ENCODE measurements at places on chromosomes 16 and 17.

DNA sequence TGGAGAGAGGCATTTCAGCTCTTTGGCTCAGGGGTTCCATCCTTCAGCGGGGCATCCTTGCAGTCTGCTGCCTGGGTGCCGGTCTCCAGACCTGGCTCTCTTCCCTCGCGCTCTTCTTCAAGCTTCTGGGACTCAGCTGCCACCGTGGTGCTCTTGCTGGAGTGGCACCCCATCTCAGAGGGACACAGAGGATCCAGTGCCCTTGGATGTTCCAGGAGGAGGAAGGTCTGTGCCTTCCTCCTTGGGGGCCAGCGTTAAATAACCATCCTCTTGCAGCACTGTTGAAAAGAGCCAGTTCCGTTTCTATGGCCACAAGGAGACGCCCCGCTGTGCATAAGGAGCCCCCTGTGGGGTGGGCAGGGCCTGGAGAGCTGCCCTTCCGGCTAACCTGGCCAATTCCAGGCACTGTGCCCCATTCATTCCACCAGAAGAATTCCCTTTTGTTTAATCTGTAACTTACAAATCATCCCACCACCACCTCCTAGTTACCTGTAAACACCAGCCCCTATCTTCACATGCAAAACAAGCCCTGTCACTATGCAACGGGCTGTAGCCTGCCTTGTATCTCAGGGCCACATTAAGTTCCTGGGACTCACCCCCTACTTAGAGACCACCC lies 8.6 kb downstream of the CHD9NB start:
- H3K4me1 ChIP-seq = no peaks in the 10 kb centered on the region
- H3K36me3 ChIP-seq = no peaks in the 10 kb centered on the region
- no peak overlapping the region for H3K27ac ChIP-seq
- H3K27me3 ChIP-seq = peaks cover 17% of the 10 kb centered on the region

DNA sequence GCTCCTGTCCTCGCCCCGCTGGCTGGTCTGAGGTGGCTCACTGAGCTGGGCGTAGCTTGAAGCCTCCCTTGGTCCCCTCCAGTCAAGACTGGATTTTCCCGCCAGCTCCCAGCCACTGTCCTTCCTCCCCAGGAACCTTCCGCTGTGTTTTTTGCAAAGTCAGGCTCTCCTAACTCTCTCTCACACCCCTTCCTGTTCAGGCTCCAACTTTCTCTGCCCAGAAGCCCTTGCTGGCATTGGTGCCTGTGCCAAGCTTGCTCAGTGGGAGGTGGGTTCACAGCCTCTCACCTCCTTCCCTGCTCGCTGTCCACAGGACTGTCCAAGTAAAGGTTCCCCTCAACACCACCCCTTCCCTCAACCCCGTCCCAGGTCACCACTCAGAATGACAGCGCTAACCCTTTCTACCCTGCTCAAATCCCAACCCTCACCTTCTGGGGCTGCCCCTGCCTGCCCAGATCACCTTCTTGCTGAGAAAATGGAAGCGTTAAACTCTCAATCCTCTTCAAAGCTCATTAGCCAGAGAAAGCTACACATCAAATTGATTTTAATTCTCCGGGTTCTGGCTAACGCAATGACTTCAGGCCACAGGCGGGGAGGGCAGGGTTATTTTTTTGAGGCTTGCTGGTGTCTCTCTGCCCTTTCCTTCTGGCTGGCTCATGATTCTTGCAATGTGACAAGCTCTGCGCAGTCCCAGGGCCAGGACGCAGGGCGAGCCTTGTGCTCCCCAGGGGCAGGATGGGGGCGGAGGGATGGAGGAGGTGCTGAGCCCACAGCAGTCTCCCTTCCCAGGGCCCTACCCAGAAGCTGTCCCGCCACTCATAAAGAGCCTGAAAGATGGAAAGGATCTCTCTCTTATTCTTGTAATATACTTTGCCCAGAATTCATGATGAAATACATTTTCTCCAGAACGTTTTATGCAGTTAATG lies 357.2 kb upstream of the TNRC6C start:
- H3K27me3 ChIP-seq = no peaks in the 10 kb centered on the region
- no peak for DNase-seq
- H3K4me3 ChIP-seq = no peak overlapping the region

DNA sequence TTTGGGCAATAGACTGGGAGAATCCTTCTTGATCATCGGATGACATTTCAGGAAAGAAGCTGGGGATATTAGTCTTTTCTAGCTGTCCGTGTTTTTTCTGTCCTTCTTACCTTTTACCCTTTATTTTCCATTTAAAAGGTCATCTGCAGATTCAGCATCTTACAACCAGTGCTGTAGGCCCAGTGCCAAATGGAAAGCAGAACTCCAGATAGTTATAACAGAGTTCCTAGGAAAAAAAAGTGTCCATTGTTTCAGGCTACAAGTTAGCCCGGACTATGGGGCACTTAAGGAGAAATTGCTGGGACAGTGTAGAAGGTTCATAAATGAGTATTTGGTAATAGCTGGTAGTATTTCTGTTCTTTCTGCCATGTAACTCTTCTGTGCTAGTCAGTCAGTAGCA lies 28.4 kb downstream of the LDHD start:
- H3K4me3 ChIP-seq = no peak overlapping the region
- no peak for DNase-seq
- H3K4me1 ChIP-seq = no peaks in the 10 kb centered on the region
- H3K27ac ChIP-seq = no peak overlapping the region
- no peaks in the 10 kb centered on the region for H3K27me3 ChIP-seq

GRCh38 chr17:1033503-1033902 lies 36.6 kb downstream of the TIMM22 start:
- no peak for DNase-seq
- H3K4me3 ChIP-seq = no peak overlapping the region
- H3K4me1 ChIP-seq = peaks cover 13% of the 10 kb centered on the region
- H3K27ac ChIP-seq = no peak overlapping the region

- no peak overlapping the region for H3K27ac ChIP-seq
- DNase-seq = no peak
- no peaks in the 10 kb centered on the region for H3K4me1 ChIP-seq
These were observed 19.8 kb downstream of the RAD51D start for GRCh38 chr17:35099908-35100307.

DNA sequence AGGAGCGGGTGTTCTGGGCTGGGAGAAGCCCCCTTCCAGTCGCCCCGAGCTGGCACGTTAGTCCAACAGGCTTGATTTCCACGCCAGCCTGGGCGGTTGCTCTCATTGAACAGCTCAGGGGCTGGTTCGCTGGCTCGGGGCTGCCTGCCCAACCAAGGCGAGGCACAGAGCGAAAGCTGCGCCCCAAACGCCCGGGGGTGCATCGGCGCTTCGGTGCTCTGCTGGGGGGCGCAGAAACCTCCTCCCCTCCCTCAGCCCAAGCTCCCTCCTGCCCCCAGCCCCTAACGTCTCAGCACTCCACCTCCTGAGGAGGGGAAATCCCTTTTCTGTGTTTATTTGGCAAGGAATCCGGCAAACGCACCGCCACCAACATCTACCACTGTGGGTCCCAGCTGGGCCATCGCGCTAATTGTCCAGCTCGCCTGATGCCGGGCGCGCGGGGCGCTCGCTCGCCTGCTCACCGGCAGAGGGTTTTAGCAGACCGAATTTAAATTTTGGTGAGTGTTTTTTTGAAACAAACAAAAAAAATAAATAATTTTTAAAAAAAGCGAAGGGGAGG lies 29.5 kb upstream of the RBFOX1 start:
- no peak for DNase-seq
- no peaks in the 10 kb centered on the region for H3K36me3 ChIP-seq

DNA sequence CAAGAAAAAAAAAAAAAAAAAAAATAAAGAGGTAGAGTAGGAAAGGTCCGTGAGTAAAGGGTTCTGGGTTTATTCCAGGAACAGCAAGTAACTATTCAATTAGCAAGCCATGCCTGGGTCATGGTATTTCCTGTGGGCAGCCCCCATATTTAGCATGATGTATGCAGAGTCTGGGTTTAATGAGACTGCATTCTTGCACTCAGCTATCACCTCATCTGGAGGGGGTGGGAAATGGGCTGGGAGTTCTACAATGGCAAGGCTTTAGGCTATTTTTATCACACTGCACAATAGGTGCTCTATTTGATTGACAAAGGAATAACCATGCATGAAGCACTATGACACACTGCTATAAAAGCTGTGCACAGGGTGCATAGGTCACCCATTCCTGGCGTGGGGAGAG lies 104.0 kb upstream of the CCL2 start:
- H3K27me3 ChIP-seq = peaks cover 48% of the 10 kb centered on the region
- H3K36me3 ChIP-seq = no peaks in the 10 kb centered on the region
- H3K4me1 ChIP-seq = peaks cover 6% of the 10 kb centered on the region
- DNase-seq = no peak
- H3K27ac ChIP-seq = no peak overlapping the region

DNA sequence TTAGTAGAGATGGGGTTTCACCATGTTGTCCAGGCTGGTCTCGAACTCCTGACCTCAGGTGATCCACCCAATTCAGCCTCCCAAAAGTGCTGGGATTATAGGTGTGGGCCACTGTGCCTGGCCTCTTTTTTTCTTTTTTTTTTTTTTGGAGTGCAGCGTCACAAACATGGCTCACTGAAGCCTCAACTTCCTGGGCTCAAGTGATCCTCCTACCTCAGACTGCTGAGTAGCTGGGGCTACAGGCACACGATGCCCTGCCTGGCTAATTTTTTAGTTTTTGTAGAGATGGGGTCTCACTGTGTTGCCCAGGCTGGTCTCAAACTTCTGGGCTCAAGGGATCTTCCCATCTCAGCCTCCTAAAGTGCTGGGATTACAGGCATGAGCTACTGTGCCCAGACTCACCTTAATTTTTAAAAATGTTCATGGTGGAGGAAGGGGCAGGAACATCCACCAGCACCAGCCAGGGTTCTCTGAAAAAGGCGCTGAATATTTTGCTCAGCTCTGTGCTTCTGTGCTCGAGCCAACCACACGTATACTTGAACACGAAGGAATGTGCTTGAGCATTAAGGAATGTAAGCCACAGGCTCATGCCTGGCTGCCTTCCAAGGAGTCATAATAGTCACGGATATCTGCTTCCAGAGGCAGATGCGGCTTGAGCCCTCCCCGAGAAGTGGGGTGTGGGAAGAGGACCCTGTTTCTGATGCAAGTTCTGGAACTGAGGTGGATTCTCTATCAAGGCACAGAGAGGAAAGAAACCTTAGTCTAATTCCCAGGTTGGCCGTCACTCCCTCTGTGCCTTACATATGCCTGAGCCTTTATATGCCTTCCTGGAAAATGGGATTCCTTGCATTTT lies 65.5 kb upstream of the CREBBP start:
- no peak overlapping the region for H3K27ac ChIP-seq
- no peaks in the 10 kb centered on the region for H3K36me3 ChIP-seq
- peaks cover 6% of the 10 kb centered on the region for H3K27me3 ChIP-seq

- no peaks in the 10 kb centered on the region for H3K4me1 ChIP-seq
- no peak for DNase-seq
- H3K27me3 ChIP-seq = peaks cover 6% of the 10 kb centered on the region
- no peak overlapping the region for H3K27ac ChIP-seq
- H3K36me3 ChIP-seq = no peaks in the 10 kb centered on the region
- no peak overlapping the region for H3K4me3 ChIP-seq
These were observed 6.6 kb upstream of the SHCBP1 start for GRCh38 chr16:46627746-46628145.

GRCh38 chr16:88738151-88739084 lies 32.1 kb downstream of the CTU2 start:
- H3K36me3 ChIP-seq = peaks cover 22% of the 10 kb centered on the region
- no peak for DNase-seq
- no peak overlapping the region for H3K4me3 ChIP-seq
- no peaks in the 10 kb centered on the region for H3K27me3 ChIP-seq

DNA sequence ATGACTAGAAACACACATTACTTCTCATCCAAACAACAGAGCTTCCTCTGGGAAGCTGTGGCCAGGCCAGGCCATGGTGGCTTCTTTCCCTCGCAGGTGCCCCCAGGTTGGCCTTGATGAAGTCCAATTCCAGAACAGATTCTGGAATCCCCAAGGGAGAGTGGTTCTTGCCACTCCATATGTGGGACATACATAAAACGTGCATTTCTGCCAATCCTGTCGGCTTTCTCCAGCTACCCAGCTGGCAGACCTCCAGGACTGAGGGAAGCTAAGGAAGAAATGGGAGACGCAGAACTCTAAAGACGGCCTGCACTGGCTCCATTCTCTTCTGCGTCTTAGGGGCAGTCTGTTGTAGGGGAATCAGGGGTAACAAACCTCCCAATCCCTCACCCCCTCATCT lies 219.2 kb upstream of the CDH5 start:
- H3K4me1 ChIP-seq = peaks cover 7% of the 10 kb centered on the region
- H3K4me3 ChIP-seq = no peak overlapping the region
- H3K36me3 ChIP-seq = no peaks in the 10 kb centered on the region
- no peak overlapping the region for H3K27ac ChIP-seq
- peaks cover 13% of the 10 kb centered on the region for H3K27me3 ChIP-seq

GRCh38 chr16:71807905-71808592 lies 585 bp downstream of the AP1G1 start:
- H3K27me3 ChIP-seq = no peaks in the 10 kb centered on the region
- no peak for DNase-seq
- H3K27ac ChIP-seq = peak overlapping the region; percentile 100
- H3K4me1 ChIP-seq = peaks cover 18% of the 10 kb centered on the region

DNA sequence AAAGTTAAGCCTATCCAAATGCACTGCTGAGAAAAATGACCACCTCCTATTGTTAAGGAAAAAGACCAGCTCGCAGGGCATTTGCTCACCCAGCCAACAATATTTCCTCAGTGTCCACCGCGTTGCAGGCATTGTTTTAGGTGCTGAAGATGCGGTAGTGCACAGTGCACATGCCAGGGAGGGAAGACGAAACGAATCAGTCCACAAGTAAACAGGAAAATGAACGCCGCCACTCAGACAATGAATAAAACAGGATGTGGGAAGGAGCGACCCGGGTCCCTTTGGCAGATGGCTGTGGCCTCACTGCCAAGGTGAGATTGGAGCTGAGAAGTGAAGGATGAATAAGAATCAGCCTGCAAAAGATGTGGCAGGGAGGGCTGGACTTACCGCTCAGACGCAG lies 249.2 kb downstream of the FOXL1 start:
- H3K27ac ChIP-seq = no peak overlapping the region
- no peaks in the 10 kb centered on the region for H3K4me1 ChIP-seq
- no peaks in the 10 kb centered on the region for H3K36me3 ChIP-seq
- peaks cover 44% of the 10 kb centered on the region for H3K27me3 ChIP-seq
- H3K4me3 ChIP-seq = no peak overlapping the region
- DNase-seq = no peak

- H3K4me1 ChIP-seq = peaks cover 10% of the 10 kb centered on the region
- H3K27me3 ChIP-seq = no peaks in the 10 kb centered on the region
- H3K36me3 ChIP-seq = peaks cover 8% of the 10 kb centered on the region
- H3K4me3 ChIP-seq = peak overlapping the region; percentile 79
- H3K27ac ChIP-seq = no peak overlapping the region
These were observed 14.4 kb downstream of the SYCE1L start for GRCh38 chr16:77213542-77214106.

- H3K27me3 ChIP-seq = no peaks in the 10 kb centered on the region
- H3K4me3 ChIP-seq = no peak overlapping the region
- no peaks in the 10 kb centered on the region for H3K36me3 ChIP-seq
These were observed 20.7 kb downstream of the TOX3 start for GRCh38 chr16:52526116-52526828.

Measured in effector memory CD8-positive, alpha-beta T cell (primary cell).